AG04449 (cell line): ENCODE measurements at places on chromosomes 12 and 14.

DNA sequence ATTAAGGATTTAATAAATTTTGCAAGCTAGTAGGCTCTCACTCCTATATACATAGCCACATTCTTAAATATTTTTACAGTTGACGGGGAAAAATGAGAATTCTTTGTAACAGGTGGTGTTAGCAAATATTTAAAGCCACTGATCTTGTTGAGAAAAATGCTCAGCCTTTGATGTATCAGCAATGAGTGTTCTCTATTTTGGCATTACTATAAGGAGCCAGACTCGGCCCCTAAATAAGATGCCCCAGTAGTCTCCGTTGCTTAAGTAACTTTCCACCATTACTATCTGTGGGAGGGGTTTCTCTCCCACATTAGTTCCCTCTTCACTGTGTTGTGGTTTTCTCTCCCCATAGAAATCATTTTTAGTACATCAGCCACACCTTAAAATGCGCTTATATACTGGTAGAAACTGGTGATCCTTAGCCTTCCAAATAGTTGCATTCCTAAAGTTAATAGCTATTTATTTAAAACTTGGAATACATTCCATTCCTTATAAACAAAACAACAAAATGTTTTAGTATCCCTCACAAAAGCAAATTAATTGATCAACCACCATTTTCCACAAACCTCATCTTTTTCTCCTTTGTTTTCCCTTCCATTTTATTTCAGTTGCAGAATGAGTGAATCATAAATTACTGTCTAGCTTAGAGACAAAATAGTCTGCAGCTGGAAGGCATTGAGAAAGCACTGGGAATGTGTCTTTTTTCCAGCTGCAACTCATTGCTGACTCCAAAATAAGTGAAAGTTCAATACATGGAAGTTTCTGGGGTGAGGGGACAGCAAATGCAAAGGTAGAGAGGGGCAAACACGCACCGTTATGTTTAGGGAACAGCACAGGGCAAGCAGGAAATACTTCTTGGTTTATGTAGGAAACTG lies 84.7 kb upstream of the FERMT2 start:
- no peak for DNase-seq

DNA sequence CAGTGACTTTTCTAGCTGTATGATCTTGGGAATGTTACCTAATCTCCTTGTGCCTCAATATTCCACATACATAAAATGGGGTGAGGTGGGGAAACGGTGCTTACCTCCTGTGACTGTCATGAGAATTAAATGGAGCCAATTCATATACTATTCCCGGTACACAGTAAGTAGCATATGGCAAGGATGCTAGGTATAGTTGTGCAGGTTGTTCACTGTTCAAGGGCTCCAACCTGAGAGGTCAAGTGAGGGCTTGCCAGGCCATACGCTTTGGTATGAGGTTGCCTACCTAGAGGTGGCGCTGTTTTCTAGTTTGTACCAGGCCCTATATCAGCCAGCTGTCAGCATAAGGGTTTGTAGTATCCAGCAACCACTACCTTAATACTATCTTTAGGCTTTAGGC lies 3.6 kb upstream of the BATF start:
- no peak for DNase-seq

DNA sequence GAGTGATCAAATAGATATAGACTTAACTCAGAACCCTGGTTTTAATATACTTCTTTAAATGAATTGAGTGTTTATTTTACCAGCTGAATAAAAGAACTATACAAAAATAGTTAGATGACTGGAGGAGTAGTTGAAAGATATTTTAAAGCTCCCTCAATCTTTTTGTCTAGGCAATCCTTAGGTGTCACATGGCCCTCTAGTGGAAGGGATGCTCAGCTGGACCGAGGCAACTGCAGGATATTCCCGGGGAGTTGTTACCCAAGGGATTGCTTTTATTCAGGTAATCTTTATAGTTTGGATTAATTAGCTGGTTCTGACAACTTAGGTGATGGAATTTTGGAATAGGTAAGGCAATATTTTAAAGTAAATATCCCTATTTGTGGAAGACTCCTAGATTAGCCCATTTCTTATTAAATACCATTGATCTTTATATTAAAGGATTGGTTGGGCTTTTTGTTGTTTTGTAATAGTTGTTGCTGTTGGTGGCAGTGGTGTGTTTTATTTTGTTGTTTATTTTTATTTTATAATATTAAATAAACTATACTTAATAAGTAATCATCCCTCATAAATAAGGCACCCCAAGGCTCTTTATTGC lies 57.1 kb downstream of the ZDHHC17 start:
- DNase-seq, result no peak

GRCh38 chr12:30764251-30764650 lies 9.5 kb upstream of the CAPRIN2 start:
- no peak for DNase-seq

- DNase-seq, result no peak
These were observed 111.2 kb upstream of the NOVA1 start for GRCh38 chr14:26709019-26709418.

GRCh38 chr14:104141621-104142091 lies 3.3 kb downstream of the KIF26A start:
- DNase-seq, result no peak

DNA sequence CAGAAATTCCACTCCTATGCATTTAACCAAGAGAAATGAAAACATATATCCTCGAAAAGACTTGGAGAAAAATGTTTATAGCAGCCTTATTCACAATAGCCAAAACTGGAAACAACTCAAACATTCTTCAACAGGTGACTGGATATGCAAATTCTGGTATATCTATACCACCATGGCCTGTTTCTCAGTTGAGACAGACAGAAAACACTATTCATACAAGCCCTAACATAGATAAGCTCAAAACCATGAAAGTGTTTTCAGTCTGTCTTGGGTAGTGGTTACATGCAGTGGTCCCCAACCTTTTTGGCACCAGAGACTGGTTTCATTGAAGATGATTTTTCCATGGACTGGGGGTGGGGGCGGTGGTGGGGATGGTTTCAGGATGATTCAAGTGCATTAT lies 83.8 kb downstream of the SRGAP1 start:
- DNase-seq, result no peak

DNA sequence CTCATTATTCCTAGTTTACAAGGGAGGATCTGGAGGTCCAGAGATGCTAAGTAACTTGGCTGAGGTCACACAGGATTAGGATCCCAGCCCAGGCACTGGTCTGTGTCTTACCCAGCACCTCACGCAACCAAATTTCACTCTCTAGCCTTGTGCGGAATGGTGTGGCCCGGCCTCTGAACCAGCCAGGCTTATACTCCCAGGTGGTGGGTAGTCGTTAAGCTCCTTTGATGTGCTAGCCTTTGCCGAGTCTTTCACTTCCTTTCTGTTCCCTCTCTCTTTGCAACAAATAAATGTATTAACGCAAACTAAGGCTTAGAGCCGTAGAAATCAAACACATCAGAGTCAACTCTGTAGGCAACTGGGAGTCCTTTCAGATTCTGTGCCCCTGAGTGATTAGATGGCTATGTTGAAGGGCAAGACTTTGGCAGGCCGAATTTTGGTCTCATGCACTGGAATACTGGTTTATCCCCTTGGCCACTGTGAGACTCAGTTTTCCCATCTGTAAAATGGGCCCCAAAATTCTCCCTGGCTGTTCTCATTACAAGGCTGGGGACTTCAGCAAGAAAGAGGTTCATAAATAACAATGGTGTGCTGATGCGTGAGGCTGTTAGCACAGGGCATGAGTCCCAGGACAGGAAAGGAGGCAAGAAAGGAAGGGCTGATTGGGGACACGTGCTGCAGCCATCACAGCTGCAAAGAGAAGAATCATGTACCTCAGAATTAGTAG lies 126.3 kb downstream of the AACS start:
- DNase-seq, result no peak

DNA sequence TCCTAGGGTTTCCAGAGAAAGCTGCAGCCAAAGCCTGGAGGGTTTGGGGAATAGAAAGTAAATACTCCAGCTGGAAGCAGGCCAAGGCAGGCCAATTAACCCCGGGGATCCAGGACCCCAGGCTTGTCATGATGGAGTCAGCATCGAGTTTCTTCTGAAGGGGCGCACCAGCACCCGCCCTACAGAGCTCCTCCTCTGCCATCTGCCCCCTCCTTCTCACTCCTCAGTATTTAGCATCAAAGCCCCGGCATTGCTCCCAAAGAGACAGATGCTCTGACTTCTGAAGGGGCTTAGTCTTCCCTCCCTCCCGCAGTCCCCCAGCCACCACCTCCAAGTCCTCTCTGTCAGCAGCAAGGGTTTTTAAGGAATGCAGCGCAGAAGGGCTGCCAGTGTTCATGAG lies 285.1 kb upstream of the NOS1 start:
- DNase-seq, result no peak

DNA sequence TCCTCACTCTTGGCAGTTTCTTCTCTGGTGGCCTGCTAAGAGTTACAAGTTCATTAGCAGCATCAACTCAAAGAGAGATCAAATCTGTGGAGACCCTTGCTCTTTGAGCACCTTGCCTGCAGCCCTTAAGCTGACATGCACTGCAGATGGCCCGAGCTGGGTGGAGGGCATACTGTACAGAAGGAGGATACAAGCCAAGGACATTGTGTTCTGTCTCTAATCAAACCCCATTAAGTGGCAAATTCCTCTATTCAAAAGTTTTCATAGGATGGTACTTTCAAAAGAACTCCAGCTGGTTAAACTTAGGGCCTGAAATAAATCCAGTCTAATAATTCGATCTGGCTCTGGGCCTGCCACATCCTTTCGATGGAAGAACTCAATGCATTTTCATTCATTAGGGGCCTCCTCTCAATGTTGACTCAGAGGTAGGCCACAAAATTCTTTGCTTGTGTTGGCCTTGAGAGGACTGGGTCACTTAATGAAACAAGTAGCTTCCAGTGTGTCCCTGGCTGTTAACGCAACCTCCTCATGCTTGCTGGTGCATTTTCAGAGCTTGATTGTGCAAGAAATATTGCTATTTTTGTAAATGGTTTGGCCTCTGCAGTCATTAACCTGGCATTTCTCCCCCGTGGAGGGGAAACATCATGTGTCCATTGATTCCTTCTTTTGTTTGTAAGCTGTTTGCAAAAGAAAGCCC lies 318.2 kb downstream of the NUAK1 start:
- DNase-seq, result peak; percentile 86

DNA sequence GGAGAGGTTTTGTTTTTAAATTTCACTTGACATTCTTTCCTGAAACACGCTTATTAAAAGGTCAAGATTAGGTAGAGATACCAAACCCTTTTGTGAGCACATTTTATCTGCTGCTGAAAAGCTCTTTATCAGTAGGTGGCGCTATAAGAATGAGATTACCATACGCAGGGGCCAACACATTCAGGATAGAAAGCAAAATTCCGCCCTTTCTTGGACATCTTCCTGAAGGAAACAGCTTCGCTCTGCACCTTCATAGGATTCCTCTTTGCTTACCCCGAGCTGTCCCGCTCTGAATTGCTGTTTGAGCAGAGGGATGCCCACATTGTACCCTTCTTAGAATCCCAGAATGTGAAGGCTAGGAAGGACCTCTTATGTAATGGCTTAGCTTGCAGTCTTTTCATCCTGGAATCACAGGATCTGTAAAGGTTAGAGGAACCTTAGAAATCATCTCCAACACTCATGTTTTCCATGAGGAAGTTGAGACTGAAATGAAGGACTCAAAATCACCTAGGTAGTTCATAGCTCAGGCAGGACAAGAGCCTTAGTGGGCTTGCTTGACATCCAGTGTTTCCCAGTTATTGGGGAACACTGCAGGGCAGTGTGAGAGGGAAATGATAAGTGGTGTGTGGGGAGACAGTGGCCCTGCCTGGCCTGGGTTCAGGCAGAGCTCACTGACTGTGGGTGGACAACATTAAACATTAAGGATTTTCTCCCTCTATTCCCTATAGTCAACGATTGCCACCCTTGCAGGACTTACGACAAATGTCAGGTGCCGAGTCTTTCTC lies 38.7 kb upstream of the CRY1 start:
- peak; percentile 4 for DNase-seq

GRCh38 chr12:127060310-127060847 lies 1206.6 kb upstream of the TMEM132C start:
- DNase-seq, result no peak

DNA sequence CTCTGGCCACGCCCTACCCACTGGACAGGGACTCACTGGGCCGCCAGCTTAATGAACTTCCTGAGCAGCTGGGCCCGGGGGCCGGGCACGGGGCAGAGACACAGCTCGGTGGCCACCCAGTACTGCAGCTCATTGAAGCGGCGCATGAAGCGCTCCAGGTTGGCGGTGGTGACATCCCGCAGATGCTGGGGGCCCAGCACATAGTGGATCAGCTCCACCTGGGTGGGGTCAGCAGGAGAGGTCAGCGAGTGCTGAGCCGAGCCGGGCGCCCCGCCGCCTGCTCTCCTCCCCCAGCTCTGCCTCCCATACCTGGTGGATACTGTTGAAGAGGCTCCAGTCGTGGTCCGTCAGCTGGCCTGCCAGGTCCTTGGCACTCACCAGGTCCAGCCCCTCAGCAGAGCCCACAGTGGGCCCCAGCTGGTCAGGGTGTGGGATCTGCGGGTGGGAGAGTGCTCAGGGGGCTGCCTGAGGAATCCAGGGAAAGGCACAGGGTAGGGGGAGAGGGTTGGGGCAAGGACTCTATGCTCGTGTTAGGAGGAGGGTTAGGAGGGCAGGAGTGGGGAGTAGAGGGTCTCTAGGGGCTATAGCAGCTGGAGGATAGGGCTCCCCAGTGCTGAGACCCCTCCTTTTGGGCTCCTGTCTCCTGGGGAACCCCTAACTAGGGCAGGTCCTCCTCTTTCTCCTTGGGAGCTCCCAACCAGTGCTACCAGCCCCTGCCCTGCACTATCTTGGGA lies 15.5 kb upstream of the ENDOU start:
- DNase-seq, result no peak

DNA sequence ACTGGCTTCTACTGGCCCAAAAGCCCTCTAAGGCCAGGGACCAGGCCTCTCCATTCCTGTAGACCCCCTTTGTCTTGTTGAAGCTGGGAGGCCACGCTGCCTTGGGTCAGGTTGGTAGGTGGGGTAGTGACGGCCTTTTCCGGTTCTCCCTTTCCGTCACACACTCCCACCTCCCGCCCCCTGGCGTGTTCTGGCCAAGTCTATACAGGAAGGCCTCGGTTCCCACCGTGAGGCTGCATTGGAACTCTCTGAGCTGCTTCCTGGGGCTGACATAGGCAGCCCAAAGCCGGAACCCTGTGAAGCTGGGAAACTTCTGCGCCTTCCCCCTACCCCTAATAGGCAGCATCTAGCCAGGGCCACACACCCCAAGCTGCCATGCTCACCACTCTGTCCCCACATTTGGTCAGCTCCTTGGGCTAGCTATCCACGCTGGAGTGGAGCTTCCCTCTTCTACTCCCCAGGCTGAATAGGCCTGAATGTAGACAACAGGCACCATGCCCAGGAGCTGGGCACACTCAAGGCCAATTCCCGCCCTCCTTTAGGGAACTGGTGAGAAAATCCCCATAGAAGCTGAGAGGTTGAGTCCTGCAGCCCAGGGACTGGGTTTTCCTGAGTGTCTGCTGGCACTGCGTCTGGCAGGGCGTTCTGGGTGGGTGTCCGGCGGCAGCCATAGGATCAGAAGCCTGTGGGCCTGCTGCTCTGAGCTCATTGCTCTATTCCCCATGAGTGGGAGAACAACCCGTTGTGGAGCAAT lies 35.7 kb downstream of the RIN3 start:
- DNase-seq, result no peak

DNA sequence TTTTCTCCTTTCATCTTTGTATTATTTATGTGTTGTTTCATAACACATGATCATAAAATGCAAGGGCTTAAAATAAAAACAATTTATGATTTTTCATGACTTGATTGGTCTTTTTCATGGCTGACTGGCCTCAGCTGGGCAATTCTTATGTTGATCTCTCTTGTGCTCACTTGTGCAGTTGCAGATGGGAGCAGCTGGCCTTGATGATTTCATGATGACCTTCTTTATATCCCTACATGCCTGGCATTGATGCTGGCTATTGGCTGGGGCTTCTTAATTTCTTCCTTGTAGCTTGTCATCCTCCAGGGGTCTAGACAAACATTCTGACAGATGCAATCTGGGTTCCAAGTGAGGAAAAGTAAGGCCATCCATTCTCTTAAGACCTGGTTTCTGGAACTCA lies 1832.8 kb upstream of the FLRT2 start:
- DNase-seq, result no peak
